ENCODE measurements at places on chromosomes 11 and 22.

GRCh38 chr11:44611687-44612434 lies 46.4 kb downstream of the CD82 start:
- DNase-seq: no peak

- no peak for DNase-seq
These were observed 20.6 kb downstream of the BCO2 start for GRCh38 chr11:112195951-112196351.

- no peak for DNase-seq
These were observed 299.1 kb downstream of the KIRREL3 start for GRCh38 chr11:126701520-126701897.

- DNase-seq: no peak
These were observed 375.8 kb downstream of the INSC start for GRCh38 chr11:15490535-15490934.

Measured in SIG-M5 (cell line).